ENCODE measurements at places on chromosomes 11 and 22.

GRCh38 chr11:44005063-44005701 is 42.6 kb upstream of the ACCSL start:
- DNase-seq = no peak

GRCh38 chr11:12141283-12141682 is 30.9 kb downstream of the MICAL2 start:
- no peak for DNase-seq

- DNase-seq = no peak
Measured at GRCh38 chr11:128919216-128919615, 23.5 kb downstream of the TP53AIP1 start.

DNA sequence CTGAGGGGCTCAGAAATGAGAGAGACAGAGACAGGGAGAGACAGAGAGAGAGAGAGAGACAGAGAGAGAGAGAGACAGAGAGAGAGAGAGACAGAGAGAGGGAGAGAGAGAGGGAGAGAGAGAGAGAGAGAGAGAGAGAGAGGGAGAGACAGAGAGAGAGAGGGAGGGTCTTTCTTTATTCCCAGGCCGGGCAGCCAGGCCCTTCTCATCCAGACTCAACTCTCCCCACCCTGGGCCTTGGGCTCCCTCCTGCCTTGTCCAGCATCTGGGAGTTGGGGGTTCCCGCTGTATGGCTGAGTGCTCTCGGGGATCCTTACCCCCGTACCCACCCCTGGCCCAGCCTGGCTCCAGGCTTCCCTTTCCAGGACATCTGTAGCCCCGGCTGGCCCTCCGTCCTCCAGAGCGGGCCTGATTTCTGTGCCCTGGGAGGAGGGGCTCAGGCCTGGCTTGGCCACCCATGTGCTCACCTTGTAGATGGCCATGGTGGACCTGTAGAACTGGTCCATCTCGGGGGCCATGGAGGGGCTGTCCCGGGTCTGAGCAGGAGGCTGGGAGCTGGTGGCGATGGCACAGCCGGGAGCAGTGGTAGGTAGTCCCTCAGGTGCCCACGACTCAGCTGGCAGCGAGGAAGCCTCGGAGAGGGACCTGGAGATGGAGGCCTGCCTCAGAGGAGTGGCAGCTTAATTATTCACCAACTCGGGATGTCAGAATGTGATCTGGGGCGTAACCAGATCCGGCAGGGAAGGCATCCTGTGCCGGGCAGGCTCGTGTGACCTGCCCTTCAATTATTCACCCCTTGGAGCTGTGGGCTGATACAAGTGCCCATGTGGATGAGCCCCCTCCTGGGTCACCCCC is at the start of gene BAIAP2L2:
Gene BAIAP2L2, minus strand, starts transcription at position 677 of the 855 bp plus-strand sequence. Its CDS starts 159 bp downstream, at position 518.
- no peak for DNase-seq

DNA sequence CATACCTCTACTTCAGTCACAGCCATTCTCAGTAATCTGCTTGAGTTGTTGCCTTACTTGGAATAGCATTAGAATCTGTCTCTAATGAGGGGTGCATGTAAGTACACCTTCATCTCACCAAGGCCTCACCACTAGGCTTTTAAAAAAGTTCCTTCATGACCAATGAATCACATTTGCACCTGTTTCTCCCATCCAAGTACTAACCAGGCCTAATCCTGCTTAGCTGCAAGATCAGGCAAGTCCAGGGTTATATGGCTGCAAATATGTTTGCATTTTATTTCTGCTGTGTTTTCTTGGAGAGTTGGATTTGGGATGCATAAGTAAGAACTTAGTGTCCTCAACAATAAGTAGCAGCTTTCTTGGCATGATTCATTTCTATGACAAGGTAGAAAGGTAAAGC is 66.9 kb downstream of the BBOX1 start:
- DNase-seq = no peak

GRCh38 chr11:101034076-101034475 is 95.5 kb downstream of the PGR start:
- DNase-seq = no peak

DNA sequence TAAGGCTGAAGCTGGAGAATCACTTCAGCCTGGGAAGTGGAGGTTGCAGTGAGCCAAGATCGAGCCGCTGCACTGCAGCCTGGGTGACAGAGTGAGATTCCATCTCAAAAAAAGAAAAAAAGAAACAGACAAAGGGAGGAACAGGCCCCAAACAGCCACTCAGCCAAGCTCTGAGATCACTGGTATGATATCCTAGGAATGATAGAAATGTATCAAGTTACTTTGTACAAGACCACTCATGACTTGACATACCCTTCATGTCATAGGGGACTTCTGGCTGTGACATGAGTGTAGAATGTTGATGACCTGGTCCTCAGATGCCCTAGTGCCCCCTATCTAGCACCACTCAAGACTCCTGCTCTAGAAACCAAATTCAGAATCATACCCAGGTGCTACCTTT is 216.5 kb downstream of the NAV2 start:
- DNase-seq = no peak

GRCh38 chr11:77557553-77557952 is 32.2 kb upstream of the AQP11 start:
- no peak for DNase-seq

GRCh38 chr22:24986816-24987215 is 34.3 kb downstream of the KIAA1671 start:
- DNase-seq = no peak

GRCh38 chr11:118318124-118318523 is 13.6 kb downstream of the CD3E start:
- DNase-seq = no peak

- DNase-seq = no peak
Measured at GRCh38 chr11:35552616-35553015, 27.2 kb upstream of the PAMR1 start.

- DNase-seq = peak; percentile 49
Measured at GRCh38 chr22:39622881-39623367, 52.4 kb downstream of the CACNA1I start.

DNA sequence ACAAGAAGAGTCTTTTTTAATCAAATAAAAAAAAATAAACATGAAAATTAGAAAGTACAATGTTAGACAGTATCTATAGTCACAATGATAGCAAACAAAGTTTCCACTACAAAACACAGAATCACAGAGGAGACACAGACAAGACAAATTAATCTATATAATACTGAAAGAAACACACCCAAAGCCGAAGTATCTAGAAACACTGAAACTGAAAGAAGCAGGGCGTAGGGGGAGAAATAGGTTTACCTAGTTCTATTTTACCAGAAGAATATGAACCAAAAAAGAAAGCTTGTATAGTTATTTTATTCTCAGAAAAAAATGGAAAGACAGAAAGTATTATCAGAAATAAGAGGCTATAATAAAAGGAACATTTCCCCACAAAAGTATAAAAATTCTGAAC is 27.1 kb upstream of the NUP50 start:
- no peak for DNase-seq

- no peak for DNase-seq
Measured at GRCh38 chr11:87861030-87861429, 314.2 kb downstream of the RAB38 start.

GRCh38 chr11:115678942-115679341 is 174.7 kb upstream of the CADM1 start:
- no peak for DNase-seq

DNA sequence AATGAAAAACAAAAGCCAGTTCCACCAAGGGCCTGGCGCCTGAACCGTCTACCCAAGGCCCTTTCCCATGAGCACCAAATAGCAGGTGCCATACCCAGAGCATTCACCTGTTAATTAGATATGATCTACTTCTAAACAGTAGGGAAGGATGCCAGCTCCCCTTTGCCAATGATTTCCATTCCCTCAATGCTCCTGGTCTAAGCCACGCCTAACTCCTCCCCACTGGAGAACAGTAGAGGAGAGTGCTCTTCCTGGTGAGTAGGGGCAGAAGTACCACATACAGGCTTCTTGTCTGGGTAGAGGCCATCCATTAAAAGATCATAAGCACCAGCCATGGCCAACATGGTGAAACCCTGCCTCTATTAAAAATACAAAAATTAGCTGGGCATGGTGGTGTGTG is 40.7 kb downstream of the PACSIN2 start:
- no peak for DNase-seq

DNA sequence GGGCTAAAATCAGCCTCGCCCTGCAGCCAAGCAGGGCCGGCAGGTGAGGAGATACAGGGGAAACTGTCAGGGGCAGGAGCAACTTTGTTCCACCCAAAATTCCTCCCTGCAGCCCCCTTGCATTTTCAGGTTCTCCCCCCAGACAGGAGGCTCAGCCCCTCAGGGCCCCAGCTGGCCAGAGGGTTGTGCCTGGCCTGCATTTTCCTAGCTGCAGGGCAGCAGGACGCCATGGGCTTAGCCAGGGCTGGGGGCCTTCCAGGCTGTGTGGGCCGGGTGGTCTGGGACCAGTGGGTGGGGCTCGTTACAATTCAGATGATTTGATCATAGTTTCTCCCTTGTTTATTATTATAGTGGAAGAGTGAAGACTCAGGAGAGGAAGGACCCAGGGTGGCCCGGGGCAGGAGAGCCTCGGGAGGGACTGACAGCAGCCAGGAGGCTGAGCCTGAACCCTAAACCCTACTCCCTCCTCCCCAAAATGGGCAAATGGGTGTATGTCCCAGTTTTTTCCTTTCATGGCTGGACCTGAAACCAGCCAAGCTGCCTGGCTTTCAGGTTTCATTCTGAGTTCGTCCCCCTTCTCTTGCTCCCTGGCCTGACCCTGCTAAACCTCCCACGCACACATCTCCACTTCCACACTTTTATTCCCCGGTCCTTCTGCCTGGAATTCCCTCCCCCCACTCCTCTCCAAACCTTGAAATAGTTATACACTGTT is 40.0 kb downstream of the AHNAK start:
- no peak for DNase-seq

- DNase-seq = no peak
Measured at GRCh38 chr11:121038648-121039409, 14.9 kb downstream of the TBCEL start.

- no peak for DNase-seq
Measured at GRCh38 chr22:37515901-37516300, 3.3 kb downstream of the CARD10 start.

DNA sequence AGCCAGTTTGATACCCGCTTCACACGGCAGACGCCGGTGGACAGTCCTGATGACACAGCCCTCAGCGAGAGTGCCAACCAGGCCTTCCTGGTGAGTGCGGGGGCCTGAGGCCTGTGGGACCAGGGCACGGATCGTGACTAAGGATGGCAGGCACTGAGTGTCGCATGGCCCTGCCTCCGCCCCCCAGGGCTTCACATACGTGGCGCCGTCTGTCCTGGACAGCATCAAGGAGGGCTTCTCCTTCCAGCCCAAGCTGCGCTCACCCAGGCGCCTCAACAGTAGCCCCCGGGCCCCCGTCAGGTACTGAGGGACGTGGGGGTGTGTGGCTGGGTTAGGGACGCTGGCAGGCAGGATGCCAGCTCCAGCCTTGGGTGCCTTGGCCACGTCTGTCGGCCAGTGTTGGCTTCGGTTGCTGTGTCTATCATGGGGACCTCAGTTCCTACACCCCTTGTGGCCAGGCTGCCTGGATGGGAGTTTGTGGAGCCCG is 3.0 kb downstream of the PTPRCAP start:
- no peak for DNase-seq

- no peak for DNase-seq
Measured at GRCh38 chr11:48129697-48130395, 86.8 kb upstream of the OR4B1 start.

DNA sequence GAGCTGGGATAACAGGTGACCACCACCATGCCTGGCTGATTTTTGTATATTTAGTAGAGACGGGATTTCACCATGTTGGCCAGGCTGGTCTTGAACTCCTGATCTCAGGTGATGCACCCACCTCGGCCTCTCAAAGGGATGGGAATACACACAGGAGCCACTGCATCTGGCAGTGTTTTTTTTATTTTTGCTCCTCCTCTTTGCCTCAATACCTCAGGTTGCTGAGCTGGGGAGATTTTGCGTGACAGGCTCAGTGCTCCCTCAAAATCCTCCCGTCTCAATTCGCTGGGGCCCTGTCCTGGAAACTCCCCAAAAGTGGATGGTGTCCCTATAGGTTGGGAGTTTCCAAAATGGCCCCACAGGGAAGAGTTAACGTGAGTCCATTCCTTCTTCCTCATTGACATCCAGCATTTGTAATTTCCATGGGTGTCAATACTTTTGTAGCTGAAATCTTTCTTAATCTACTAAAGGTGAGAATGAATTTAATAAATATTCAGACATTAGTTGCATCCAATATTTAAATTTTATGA is 71.8 kb downstream of the GGTLC2 start:
- no peak for DNase-seq

DNA sequence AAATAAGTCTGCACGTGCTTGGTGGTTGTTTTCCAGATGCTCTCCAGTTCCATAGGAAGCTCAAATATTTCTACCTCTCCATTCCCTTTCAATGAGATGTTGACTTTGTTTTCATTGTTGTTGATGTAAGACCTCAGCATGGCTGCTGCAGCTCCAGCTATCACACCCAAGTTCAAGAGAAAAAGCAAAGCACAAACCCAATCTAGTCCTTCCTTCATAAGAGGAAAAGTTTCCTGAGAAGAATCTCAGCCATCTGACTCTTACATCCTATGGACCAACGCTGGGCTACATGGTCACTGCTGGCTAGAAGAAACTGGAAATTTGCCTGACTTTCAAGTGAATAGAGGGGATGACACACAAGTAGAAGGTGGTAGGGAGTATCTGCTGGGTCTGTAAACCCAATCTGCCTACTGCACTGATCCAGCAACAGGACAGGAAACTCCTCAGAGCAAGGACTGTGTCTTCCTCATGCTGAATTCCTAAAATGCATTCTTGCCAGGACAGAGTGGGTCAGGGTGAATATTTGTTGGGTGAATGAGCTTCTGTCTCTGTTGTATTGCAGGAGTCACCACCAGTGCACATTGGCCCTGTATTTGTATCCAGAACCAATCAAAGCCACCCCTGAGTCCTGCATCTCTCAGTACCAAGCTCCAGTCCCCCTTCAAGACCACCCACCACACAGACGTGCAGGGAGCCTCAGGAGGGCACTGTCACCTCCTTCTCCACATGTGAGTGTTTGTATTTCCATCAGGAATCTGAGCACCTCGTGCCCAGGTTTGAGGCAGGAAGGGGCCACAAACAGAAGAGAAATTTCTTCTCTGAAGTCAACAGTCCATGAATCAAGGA is 118.0 kb upstream of the IGLL5 start:
- DNase-seq = no peak

DNA sequence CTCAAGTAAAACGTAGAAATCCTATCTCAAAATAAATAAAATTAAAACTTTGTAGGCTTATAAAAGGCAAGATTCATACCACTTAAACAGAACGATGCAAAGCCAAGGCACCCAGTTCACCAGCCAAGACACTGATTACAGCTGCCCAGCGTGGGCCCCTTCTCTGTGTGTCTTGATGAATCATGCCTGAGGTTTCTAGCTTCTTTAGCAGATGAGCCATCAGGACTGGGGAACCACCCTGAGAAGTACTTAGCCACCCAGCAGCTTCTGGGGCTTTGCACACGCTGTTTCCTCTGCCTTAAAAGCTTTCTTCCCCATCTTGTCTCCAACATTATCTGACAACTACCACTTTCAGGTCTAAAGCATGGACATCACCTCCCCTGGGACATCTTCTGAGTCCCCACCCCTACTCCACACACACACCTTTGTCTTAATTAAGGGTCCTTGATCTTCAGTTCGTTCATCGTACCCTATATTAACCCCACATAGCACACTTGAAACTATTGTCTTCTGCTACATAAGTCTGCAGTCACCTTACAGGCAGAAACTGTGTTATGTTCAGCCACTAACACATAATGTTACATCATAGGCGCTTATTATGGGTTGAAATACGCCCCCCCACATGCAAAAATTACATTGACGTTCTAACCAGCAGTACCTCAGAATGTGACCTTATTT is 8.7 kb upstream of the LAYN start:
- peak; percentile 50 for DNase-seq

Data from HL-60 (cell line).